ENCODE measurements at places on chromosomes 1 and 21. TPM values are rescaled to one million over a fixed set of nuclear protein-coding genes. Genes with fewer than 3 reads are reported as not detected.
A peak's percentile ranks its signal among the peaks of the same experiment; 100 is the strongest.

ADORA3 gene
- 5.8 TPM for total RNA-seq

LDLRAD2 gene
- 1.1 TPM for total RNA-seq

MATN1 gene
- not detected for total RNA-seq

CYP4B1 gene
- 358 TPM for total RNA-seq

DNA sequence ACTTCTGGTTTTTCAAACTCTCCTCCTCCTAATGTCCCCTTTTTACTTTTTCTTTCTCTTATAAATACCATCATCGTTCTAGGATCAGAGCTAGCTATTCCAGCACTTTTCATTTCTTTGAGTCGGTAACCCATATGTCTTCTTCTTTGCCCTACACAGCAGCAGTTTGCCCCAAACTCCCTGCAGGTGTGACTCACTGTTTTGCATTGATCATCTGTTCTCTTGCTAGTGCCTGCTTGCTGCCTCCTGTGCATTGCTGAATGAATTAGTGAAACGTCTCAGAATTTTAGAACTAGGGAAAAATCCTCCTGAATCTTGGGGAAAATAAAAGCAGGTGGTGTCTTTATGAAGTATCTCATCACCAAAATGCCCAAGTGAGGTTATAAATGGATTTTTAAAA is 21.7 kb downstream of the KCNK2 start:
- DNase-seq, result no peak

DNA sequence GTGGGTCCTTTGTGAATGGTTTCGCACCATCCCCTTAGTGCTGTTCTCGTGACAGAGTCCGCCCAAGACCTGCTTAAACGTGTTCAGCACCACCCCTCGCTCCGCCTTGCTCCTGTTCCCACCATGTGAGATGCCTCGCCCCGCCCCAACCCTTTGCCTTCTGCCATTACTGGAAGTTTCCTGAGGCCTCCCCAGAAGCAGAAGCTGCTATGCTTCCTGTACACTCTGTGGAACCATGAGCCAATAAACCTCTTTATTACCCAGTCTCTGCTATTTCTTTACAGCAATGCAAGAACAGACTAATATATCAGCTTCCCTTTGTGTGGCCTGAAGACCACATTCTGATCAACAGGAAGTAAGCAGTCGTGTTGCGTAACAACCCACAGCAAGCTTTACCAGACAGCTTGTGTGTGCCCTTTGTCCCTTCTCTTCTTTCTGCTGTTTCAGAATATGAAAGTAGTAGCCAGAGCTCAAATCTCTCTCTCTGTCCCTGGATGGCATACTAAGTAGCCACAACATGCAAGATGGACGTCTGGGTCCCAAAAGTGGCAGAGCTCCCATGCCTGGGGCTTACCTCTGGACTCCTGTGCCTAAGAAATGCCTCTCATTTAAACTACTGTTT is 14.1 kb downstream of the HENMT1 start:
- peak; percentile 92 for DNase-seq

All from ureter (tissue), 1 donor.